OCI-M1 (cell line): ENCODE measurements at places on chromosomes 3 and 15.
A peak's percentile ranks its signal among the peaks of the same experiment; 100 is the strongest.

DNA sequence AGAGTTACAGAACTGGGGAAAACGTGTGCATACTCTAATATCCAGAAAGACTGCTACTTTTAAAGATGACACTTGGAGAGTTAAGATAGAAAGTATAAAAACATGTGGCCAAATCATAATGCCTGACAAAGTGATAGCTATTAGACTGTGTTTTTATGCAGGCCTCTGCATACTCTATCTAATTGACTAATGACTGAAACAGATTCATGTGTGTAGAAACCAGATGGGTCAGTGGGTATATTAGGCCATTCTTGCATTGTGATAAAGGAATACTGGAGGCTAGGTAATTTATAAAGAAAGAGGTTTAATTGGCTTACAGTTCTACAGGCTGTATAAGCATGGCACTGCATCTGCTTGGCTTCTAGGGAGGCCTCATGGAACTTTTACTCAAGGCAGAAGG, 71.5 kb downstream of the PPM1L start:
- DNase-seq, result no peak

DNA sequence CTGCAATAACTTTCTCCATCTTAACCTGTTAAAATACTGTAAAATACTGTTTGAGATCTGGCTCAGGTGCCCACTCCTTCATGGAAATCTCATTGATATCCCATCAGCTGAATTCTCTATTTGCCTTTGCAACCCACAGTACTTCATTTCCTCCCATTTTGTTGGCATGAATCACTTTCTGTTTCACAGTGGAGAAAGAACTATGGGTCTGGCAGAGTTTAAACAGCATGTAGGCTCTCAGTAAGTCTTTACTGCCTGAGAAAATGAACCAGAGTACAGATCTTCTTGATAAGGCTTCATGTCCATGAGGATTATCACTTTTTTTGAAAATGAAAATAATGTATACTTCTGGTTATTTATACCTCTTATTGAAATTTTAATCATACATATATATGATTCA, 245.9 kb downstream of the NAALADL2 start:
- DNase-seq, result no peak

- DNase-seq, result no peak
These were observed 17.7 kb downstream of the POC1A start for GRCh38 chr3:52136513-52136912.

GRCh38 chr3:5017925-5018531, 38.8 kb downstream of the BHLHE40 start:
- peak; percentile 74 for DNase-seq

DNA sequence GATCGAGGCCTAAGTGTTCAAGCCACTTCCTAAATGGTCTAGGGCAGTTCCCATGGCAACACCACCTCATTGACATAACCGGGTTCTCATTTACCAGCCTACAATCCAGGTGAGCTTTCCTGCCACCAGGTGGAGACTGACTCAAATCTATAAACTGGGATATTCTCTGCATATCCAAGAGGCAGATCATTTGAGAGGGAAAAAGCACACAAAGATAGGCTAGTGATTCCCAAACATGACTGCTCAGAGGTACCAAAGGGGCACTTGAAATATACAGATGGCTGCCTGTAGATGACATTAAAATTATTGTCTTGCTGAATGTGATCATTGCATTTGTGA, 141.3 kb upstream of the PROK2 start:
- peak; percentile 0 for DNase-seq

GRCh38 chr3:121736112-121736511, 13.4 kb downstream of the GOLGB1 start:
- DNase-seq, result no peak

GRCh38 chr3:197513953-197514785, 41.6 kb downstream of the BDH1 start:
- DNase-seq, result no peak

DNA sequence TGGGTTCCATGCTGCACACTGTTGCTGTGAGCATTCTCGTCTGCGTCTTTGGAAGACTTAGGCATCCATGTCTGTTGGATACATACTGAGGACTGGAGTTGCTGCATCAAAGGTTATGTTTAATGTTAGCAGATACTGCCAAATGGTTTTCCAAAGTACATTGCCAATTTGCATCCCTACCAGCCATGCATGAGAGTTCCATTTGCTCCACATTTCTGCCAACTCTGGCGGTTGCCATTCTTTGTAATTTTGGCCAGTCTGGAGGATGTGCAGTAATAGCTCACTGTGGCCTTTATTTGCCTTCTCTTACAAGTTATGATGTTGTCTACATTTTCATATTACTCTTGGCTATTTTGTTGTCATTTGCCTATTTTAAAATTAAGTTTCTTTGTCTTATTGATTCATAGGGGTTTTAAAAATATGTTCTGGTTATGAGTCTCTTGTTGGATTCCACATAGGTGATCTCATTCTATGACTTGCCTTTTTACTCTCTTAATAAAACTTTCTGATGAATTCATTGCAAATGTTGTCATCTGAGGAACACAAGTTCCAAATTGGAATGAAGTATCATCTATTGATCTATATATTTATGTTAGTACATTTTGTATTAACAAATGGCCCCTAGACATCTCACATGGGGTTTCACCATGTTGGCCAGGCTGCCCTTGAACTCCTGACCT, 42.1 kb downstream of the FBLN2 start:
- DNase-seq, result no peak
